ENCODE measurements at places on chromosomes 13 and 19.

DNA sequence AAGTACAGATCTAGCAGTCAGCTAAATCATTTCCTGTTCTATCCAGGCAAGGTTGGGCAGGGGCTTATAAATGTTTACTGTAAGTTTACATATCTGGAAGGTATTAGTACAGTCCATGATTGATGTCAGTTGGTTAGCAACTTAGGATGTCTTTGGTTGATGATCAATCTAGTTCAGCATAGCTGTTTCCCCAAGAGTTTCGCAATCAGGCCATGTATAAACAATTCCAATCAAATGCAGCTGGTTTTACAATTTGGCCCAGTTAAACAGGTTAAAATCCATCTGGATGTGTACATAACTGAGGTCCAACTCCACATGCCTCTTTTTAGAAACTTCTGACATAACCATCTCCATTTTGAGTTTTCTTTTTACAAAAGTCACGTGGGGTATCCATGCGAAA is 6.9 kb downstream of the ZNF221 start:
- DNase-seq, result no peak

DNA sequence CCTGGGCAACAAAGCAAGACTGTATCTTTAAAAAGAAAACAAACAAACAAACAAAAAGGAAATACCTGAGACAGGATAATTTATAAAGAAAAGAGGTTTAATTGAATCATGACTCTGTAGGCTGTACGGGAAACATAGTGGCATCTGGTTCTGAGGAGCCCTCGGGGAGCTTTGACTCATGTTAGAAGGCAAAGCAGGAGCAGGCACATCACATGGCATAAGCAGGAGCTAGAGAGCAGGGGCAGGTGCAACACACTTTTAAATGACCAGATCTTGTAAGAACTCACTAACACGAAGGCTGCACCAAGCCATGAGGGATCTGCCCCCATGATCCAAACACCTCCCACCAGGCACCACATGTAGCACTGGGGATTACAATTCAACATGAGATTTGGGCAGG is 13.2 kb upstream of the OR10H2 start:
- no peak for DNase-seq

DNA sequence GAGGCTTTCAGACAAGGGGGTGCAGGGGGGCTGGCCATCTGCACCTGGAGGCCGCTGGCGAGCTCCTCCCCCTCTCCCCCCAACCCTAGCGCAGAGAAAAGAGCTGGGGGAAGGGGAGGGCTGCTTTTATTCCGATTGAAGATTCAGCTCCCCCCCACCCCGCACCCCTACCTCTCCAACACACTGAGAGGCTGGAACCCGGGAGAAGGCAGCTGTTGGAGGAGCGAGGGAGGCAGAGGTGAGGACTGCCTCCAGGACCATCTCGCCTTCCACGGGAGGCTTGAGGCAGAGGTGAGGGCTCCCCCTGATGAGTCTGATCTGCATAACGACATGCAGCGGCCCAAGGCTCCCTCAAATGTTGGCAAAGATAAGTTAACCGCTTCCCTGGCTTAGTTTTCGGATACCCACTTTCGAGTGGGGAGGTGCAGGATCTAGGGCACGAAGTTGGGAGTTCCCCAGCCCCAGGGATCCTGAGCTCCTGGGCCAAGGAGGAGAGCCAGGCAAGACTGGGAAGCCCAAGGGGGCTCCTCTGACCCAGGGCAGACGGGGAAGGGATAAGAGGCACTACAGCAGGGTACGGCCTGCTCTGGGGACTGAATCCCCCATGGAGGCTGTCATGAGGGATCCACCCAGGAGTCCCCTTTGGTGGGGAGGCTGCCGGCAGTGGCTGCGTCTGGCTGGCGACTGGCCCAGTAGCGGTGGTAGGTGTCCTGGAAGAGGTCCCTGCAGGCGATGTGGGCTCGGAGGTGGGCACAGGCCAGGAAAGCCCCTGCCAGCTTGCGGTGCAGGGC is 1.2 kb upstream of the NUMBL start:
- DNase-seq, result peak; percentile 5

DNA sequence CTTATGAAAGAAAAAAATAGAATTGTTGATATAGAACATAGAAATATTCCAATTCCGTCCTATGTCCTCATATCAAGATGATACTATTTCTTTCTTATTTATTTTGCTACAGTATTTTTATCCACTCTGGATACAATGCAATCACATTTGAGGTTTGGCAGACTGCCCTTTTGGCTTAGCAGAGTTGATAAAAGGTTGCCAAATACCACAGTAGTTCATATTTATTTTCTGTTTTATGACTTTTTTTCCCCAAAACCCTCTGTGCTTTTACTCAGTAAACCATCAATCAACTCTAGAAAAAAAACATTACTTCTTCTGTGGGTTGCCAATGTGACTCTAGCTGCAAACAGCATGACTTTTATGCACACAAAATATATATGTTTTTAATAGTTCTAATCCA is 424.5 kb downstream of the PCDH9 start:
- no peak for DNase-seq

DNA sequence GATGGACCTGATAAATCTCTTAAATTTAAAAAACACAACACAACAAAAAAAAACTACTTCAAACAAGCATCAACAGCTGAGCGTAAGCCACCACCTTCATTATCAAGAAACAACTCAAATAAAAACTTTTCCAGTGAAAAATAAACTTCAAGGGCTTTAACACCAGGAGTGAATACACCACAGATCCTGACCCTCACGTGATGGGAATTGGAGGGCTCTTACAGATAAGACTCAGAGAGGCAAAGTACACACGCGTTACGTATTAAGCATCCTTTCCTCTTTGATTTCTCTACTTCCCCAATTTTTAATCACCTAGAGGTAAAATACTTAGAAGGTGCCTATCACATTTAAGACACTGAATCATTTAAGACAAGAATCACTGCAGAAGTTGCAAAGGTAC is 573 bp upstream of the STARD13 start:
- no peak for DNase-seq

GRCh38 chr13:50989476-50989875 is 79.9 kb downstream of the RNASEH2B start:
- DNase-seq, result no peak

DNA sequence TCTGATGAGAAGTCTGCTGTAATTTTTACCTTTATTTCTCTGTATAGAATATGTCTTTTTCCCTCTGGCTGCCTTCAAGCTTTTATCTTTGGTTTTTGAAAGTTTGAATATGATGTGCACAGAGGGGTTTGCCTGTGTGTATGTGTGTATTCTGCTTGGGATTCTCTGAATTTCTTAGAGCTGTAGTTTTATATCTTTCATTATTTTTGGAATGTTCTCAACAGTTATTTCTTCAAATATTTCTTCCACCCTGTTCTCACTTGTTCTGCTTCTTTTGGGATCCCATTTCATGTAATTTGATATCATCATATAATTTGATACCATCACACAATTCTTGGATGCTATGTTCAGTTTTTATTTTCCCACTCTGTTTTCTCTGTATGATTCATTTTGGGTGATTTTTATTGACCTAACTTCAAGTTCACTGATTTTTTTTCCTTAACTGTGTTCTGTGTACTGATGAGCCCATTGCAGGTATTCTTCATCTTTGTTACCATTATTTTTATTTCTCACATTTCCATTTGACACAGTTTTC is 7.5 kb downstream of the COG3 start:
- no peak for DNase-seq

DNA sequence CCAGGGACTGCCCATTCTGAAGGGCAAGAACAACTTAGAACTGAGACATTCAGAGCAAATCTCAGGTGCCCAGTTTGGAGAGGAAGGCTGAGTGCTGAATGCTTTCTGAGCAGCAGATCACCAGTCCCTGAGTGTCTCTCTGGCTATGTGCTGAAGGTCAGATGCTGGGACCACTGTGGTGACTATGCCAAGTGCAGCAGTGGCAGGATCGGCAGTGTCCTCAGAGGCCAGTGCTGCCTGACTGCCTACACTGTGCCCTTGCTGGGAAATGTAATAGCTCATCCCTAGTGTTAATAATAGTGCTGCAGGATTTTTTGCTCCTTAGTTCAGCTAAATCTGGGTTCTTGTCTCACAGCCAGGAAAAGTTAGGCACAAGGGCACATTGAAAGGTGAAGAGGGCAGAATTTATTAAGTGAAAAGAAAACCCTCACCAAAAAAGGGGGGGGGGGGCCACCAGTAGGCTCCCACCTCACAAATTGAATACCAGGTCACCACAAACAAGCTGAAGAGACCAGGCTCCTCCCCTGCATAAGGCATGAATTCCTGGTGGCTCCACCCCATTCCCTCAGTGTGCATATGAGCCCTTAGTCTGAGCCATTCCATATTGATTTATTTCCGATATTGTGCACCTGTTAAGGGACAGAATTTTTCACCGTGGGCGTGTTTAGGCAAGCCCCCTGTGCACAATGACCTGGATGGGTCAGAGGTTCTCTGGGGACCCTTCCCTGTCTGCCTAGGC is 18.5 kb downstream of the RFXAP start:
- no peak for DNase-seq

DNA sequence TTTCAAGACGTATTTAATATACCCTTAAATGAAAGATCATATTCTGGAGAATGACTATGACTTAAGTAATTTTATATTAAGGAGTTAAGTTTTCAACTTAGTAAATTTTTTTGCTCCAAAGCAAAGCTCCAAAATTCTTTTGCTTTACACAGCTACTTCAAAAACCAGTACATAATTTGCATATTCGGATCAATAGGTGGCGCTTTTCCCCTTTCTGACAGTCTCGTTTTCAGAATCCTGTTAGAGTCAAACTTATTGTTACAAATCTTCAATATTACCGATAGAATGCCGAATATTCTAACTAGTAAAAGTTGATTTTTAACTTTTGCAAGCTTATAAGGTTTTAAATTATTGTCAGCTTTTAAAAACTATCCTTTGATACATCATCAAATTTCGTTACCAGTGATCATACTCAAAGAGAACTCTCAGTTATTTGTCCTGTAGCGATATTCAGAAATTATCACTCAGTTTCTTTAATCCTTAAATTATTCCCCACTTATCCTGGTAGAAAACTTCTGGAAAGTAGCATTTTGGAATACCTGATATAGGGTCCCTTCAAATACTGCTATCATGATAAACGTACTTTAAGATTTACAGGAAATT is 852.7 kb upstream of the KLHL1 start:
- no peak for DNase-seq

- no peak for DNase-seq
Observed at GRCh38 chr13:29397265-29397664, 198.2 kb downstream of the SLC7A1 start.

- DNase-seq, result no peak
Observed at GRCh38 chr13:73025217-73026012, 33.4 kb upstream of the KLF5 start.

DNA sequence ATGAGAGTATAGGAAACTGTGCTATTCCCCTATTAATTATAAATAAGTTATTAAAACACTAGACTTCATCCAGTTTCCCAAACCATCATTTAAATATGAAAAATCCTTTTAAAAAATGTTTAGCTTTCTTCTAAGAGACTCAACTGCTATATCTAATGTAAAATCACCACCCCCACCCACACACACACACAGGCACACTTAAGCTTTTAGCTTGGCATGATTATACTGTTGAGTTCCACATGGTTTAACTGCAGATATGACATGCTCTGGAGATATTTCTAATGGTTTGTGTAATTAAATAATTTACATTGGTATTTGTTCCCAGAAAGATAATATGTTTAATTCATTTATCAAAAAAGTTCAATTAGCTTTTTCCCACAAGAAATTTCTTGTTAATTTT is 1700.1 kb upstream of the SLC10A2 start:
- no peak for DNase-seq

DNA sequence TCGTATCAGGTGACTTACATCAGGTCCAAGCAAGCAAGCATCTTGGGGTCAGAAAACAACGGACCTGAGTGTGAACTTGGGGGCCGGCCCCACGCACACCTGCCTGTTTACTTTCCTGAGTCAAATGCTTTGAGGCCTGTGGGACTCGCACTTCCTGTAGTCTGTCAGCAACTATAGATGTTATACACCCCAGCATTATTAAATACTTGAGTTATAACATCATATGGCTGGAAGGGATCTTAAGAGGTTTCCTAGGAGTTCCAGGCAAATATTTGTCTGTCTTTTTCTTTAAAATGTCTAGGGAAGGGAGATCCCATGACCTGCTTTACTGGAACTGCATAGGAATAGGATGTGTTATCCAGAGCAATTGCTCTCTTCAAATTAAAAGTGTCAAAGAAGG is 280.6 kb downstream of the SHISA2 start:
- no peak for DNase-seq

- DNase-seq, result no peak
Observed at GRCh38 chr13:33919120-33919519, 101.2 kb downstream of the RFC3 start.

- no peak for DNase-seq
Observed at GRCh38 chr13:98923641-98924397, 54.0 kb downstream of the DOCK9 start.

DNA sequence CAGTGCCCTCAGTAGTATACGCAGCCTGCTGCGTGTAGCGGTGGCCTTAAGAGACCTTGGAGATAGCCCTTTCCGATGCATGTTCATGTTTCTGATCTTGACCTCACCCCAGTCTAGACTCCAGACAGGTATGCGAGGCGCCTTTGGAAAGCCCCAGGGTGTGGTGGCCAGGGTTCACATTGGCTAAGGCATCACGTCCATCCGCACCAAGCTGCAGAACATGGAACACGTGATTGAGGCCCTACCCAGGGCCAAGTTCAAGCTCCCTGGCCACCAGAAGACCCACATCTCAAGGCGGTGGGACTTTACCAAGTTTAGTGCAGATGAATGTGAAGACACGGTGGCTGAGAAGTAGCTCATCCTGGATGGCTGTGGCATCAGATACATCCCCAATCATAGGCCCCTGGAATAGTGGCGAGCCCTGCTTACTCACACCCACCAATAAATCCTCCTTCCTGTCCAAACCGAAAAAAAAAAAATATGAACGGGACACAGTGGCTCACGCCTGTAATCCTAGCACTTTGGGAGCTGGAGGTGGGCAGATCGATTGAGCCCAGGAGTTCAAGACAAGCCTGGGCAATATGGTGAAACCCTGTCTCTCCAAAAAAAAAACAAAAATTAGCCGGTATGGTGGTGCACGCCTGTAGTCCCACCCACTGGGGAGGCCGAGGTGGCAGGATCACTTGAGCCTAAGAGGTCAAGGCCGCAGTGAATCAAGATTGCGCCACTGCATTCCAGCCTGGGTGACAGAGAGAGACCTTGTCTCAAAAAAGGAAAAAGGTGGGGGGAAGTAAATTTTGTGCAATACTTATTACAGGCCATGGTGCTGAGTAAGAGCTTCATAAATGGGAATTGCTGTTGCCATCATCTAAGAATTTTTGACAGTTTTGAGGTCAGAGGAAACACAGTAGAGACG is 12.4 kb upstream of the CBLC start:
- DNase-seq, result no peak

GRCh38 chr13:98847780-98848179 is 95.3 kb upstream of the SLC15A1 start:
- DNase-seq, result no peak

GRCh38 chr13:39682788-39683187 is 27.3 kb downstream of the COG6 start:
- no peak for DNase-seq

Measured in CD4-positive, alpha-beta T cell treated with Interleukin-21 for 1 hour (primary cell).